ENCODE measurements at places on chromosomes 4 and X. TPM values are rescaled to one million over a fixed set of nuclear protein-coding genes. Genes with fewer than 3 reads are reported as not detected.

Gene ZDHHC15
- 1.1 TPM for total RNA-seq

Gene CYLC1
- not detected for total RNA-seq

Gene GPR50
- not detected for total RNA-seq

Gene ATXN3L
- total RNA-seq: not detected

Gene CSAG3
- not detected for total RNA-seq

Gene BTC
- 5.4 TPM for total RNA-seq

Gene MEPE
- total RNA-seq: not detected

Gene TEX13C
- total RNA-seq: not detected

Gene USP17L20
- not detected for total RNA-seq

Gene BGN
- total RNA-seq: 0.69 TPM

Gene NLGN3
- not detected for total RNA-seq

Gene BEX3
- total RNA-seq: 168 TPM

Gene VCX
- not detected for total RNA-seq

Gene TMLHE
- 8.5 TPM for total RNA-seq

Gene POU4F2
- total RNA-seq: not detected

Gene PCDH11X
- not detected for total RNA-seq

Gene RHOXF2B
- not detected for total RNA-seq

Gene CSAG2
- not detected for total RNA-seq

Gene ARMCX2
- 29.4 TPM for total RNA-seq

Gene ZIC3
- total RNA-seq: not detected

Gene COPS4
- 68.5 TPM for total RNA-seq

Gene DCAF12L2
- total RNA-seq: 0.06 TPM

Gene ZCCHC12
- 0.46 TPM for total RNA-seq

Gene GC
- total RNA-seq: not detected

Gene SPANXD
- not detected for total RNA-seq

Gene TCEAL2
- total RNA-seq: 3.6 TPM

Gene DCAF8L1
- total RNA-seq: not detected

Gene PASD1
- total RNA-seq: not detected

Gene SMARCA1
- 20.1 TPM for total RNA-seq

Gene RADX
- 1.4 TPM for total RNA-seq

Gene PCDH7
- 1.9 TPM for total RNA-seq

Gene UGT2B11
- total RNA-seq: not detected

Gene SNCA
- total RNA-seq: 2.4 TPM

Gene UGT8
- total RNA-seq: 11.6 TPM

Gene NAA11
- not detected for total RNA-seq

Gene NXF2B
- not detected for total RNA-seq

Gene PNMA5
- total RNA-seq: not detected

Gene CLTRN
- total RNA-seq: 3.3 TPM

Gene SLIT2
- 2.5 TPM for total RNA-seq

Gene CXorf58
- not detected for total RNA-seq

Gene ZRSR2
- 3.1 TPM for total RNA-seq

Gene MAOA
- 3.5 TPM for total RNA-seq

Gene ALPK1
- 3.0 TPM for total RNA-seq

Gene CFAP47
- not detected for total RNA-seq

Gene UGT2B15
- total RNA-seq: not detected

Gene MMRN1
- total RNA-seq: not detected

Gene ETDA
- not detected for total RNA-seq

Gene BANK1
- total RNA-seq: 1.4 TPM
